Cortex of kidney (tissue), 1 donor: ENCODE measurements at places on chromosomes 12 and 14.

- DNase-seq = no peak
These were observed at the start of gene GLI1 for GRCh38 chr12:57459750-57460467. Gene GLI1 (plus strand): TSS chr12:57459785. CDS start chr12:57463692, 3,907 bp downstream.

GRCh38 chr12:24848941-24849477, 99.9 kb downstream of the BCAT1 start:
- DNase-seq = no peak

GRCh38 chr14:104118006-104118844, 20.2 kb upstream of the KIF26A start:
- no peak for DNase-seq

GRCh38 chr14:105078294-105078693, 13.1 kb upstream of the GPR132 start:
- DNase-seq = no peak

DNA sequence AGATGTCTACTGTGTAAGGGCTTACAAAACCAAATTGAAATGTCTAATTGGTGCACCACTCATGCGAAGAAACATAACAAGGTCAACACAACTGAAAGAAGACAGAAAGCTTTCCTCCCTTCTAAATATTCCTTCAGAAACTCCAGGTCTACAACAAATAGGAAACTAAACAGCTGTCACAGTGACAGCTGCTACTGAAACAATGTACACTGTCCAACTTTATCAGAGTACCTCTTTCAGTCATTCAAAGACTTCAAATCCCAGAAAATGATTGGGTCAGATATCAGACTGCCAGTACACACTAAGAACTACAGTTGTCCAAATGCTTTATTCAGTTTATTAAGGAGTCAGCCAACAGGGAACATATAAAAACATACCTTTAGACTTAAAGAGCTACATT, 35.2 kb downstream of the CEP128 start:
- DNase-seq = no peak
